Hematopoietic multipotent progenitor cell treated with erythropoietin and hydrocortisone succinate and interleukin-3 and kit ligand, for 4 days (in vitro differentiated cells): ENCODE measurements at places on chromosomes 4 and X.

GRCh38 chrX:130504019-130504418 is 102.2 kb downstream of the RBMX2 start:
- no peak for DNase-seq

DNA sequence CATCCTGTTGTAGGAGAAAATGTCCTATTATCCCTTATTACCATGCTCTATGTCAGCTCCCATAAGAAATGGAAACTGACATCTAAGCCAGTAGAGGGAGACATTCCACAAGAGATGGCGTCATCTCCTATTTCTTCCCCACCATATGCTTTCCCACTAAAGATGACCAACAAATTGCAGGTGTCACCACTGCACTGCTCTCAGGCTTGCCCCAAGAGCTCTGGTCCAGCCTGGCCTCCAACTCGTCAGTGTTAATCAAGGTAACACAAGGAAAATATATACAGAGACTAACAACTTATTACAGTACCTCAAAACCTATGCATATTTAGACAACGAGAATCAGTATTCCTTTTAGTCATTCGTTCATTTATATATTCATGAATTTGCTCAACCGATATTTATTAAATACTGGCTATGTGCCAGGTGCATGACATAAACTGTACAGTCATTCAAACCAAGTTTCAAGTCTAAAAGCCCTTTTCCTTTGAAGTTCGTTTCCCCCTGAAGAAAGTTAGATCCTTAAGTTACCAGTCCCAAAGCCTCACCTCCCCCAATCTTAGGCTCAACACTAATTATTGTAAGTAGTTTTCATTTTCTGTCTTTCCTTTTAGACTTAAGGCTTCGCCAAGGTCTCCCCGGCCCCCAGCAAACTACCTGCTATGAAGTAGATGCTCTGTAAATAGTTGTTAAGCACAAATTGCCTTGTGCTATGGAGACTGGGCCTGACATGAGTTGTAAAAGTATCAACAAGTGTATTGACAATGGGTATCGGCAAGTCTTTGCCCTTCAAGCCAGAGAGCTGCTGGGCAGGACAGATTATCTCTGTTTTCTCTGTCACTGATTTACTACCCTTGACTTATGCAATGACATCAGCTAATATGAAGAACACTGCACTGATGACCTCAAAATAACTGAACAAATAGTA is 3.1 kb upstream of the FGB start:
- peak; percentile 76 for DNase-seq

- DNase-seq, result peak; percentile 33
Measured at GRCh38 chr4:5708449-5709206, at the start of gene EVC2. EVC2 (minus strand) TSS chr4:5708559; CDS start chr4:5708513, 46 bp downstream.

DNA sequence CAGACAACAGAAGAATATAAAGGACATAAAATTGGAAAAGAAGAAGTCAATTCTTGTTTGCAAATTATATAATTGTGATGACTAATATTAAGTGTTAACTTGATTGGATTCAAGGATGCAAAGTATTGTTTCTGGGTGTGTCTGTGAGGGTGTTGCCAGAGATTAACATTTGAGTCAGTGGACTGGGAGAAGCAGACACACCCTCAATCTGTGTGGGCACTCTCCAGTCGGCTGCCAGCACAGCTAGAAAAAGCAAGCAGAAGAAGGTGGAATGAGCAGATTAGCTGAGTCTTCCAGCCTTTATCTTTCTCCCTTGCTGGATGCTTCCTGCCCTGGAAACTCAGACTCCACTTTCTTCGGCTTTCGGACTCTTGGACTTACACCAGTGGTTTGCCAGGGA is 51.7 kb downstream of the UBE2NL start:
- DNase-seq, result no peak

DNA sequence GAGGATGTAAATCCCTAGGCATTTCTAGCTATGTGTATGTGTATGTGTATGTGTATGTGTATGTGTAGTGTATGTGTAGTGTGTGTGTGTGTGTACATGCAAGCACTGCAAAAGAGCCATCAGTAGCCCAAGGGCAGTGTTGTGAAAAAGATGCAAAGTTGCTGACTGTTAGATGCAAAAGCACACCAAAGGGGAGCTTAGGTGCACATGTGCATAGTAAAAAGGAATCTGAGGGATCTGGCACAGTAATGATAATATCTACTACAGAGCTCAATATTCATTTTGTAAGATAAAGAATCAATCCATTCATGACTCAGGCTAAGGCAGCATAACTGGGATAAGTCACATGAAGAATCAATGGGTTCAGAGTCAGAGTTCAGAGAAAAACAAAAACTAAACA is 80.2 kb downstream of the TMEM47 start:
- no peak for DNase-seq

- no peak for DNase-seq
Measured at GRCh38 chr4:153433754-153434105, 32.4 kb upstream of the TMEM131L start.

DNA sequence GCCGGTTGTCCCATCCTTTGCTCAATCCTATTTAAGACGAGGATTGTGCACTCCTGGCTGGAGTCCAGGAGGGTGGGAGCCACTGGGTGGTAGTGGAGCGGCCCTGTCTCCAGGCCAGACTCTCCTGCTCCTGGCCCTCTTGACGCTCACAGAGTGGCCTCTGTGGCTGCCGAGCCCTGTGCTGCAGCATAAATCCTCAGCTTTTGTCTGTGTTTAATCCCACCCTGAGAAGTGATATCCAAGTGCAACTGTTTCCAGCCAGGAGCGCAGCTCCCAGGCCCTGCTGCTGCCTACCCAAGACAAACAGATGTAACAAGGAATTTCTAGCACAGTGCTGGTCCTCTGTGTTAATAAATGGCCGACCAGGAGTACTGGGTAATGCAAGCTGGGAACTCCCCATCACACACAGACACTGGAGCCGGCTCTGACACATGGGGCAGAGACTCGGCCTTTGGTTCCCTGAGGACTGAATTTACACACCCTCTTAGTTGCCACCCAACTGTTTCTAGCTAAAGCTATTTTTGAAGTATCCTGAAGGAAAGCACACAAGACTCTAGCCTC is 85.3 kb downstream of the GATB start:
- DNase-seq, result no peak

DNA sequence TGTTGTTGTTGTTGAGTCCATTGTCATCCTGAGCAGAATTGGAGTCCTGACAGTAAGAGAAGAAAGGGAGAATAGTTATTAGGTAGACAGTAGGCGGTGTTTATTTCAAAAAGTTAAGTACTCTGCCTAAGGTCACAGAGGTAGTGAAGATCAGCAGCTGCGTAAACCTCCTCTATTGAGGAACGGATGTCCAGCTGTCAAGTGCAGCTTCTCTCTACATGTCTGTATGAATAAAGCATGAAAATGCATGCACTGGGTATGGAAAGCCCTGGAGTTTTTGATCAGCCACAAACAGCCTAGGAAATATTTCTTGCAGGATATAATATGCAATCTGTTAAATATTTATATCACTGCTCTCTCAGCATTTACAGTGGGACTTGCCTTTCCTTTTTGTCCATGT is 109.4 kb upstream of the CBLL2 start:
- no peak for DNase-seq

GRCh38 chr4:85423431-85423830 is 51.5 kb upstream of the ARHGAP24 start:
- DNase-seq, result no peak

DNA sequence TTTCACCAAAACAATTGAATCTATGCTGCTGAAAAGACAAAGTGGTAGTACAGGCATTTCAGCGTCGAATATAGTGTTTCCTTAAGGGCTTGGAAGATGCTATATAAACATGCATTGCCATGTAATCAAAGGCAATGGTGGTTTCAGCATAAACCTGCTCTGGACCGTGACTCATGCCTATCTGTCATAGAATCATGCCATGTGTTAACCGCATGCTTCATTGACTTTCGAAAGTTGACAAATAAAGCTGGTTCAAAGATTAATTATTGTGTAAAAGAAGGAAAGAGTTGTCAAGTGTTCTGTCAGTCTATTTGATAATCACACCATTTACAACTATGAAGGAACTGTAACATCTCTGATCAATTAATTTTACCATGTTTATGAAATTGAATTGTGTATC is 83.2 kb downstream of the FUNDC1 start:
- no peak for DNase-seq
